ENCODE measurements at places on chromosomes 3 and 15. TPM values are rescaled to one million over a fixed set of nuclear protein-coding genes. Genes with fewer than 3 reads are reported as not detected.

Gene SLC28A1
- not detected for total RNA-seq

Gene ECE2
- total RNA-seq, result not detected

Gene CELF6
- total RNA-seq, result not detected

Gene CYP1A1
- total RNA-seq, result 0.12 TPM

Gene DET1
- 2.0 TPM for total RNA-seq

Gene TRMT10C
- 24.0 TPM for total RNA-seq

Gene MYEF2
- 32.7 TPM for total RNA-seq

Gene PROS1
- 0.55 TPM for total RNA-seq

Gene MRAS
- 0.52 TPM for total RNA-seq

Gene IL17RE
- 0.24 TPM for total RNA-seq

Gene SEMA7A
- 46.9 TPM for total RNA-seq

Gene THPO
- not detected for total RNA-seq
